ENCODE measurements at places on chromosomes 1 and 21.

DNA sequence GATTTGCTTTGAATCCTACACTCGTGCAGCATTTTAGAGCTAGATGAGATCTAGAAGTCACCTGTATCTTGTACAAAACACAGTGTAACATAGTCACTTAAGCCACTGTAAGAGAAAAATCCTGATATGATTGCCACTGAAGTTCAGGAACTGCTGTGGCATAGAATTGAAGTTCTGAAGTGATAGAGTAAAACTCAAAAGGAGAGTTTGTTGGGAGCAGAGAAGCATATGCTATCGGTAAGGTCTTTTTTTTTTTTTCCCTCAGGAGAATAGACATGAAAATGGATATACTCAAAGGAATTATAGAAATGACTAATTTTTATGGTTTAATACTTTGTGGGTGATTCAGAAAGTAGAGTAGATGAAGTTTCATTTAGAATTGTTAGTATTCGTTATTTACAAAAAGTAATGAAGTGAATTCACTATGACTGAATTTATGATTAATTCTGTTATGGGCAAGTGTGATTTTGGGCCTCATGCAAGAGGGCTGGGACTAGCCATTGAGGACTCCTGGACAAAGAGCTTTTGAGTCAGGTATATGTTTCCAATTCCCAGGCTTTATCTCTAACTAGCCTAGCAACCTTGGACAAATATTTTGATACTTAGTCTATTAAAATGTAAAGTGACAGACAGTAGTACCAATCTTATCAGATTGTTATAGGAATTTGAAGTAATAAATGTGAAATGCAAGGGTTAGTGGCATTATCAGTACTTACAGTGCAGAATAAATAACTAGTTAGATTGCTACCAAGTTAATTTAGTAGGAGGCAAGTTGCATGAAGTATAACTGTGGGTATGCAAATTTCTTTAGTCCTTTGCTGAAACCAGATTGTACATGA, 3.1 kb downstream of the KCTD3 start:
- DNase-seq: no peak

DNA sequence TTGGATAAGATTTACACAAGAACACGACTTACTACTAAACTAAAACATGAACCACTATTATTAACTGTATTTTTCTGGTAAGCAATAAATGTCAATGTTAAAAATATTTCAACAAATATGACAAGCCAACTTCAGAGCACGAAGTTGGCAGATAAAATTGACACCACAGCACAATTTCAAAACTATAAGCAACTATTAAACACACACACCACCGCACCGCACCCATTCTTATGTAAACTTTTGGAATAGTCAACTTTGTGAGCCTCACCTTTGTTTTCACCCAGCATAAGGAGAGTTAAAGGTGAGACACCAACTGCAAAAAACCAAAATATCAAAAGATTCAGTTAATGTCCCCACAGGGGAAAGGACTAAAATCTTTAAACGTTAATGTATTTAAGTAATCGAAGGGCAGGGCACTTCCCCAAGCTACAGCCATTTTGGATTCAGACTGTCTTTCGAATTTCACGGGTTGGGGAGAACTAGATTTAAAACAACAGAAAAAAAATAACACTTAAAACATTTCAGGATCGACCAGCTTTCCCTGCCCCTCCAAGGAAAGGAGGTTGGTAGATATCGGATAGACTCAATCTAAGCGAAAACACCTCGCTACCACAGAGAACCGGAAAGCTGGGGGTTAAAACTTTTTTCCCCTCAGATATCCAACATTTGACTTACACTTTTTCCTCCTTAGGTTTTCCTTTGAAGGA, 872 bp downstream of the GPBP1L1 start:
- no peak for DNase-seq

- DNase-seq: no peak
Measured at GRCh38 chr1:39332291-39332690, 127.8 kb downstream of the MACF1 start.

DNA sequence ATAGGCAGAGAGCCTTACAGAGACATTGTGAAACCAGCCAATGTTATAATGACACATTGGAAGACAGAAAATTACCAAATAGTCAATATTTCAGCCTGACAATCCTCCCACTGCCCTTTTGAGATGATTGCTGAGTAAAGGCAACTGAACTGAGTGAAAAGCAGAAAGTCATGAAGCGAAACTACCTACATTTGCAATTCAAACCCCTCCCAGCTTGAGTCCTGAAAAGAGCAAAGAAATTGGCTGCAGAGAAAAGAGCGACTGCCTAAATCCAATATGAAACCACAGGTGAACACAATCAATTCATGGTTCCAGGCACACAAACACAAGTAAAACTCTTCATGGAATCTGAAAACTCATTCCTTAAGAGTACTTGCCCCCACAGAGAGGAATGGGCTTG, 143.4 kb upstream of the CHRM3 start:
- no peak for DNase-seq

GRCh38 chr1:198367296-198367695, 173.2 kb downstream of the ATP6V1G3 start:
- DNase-seq: no peak

DNA sequence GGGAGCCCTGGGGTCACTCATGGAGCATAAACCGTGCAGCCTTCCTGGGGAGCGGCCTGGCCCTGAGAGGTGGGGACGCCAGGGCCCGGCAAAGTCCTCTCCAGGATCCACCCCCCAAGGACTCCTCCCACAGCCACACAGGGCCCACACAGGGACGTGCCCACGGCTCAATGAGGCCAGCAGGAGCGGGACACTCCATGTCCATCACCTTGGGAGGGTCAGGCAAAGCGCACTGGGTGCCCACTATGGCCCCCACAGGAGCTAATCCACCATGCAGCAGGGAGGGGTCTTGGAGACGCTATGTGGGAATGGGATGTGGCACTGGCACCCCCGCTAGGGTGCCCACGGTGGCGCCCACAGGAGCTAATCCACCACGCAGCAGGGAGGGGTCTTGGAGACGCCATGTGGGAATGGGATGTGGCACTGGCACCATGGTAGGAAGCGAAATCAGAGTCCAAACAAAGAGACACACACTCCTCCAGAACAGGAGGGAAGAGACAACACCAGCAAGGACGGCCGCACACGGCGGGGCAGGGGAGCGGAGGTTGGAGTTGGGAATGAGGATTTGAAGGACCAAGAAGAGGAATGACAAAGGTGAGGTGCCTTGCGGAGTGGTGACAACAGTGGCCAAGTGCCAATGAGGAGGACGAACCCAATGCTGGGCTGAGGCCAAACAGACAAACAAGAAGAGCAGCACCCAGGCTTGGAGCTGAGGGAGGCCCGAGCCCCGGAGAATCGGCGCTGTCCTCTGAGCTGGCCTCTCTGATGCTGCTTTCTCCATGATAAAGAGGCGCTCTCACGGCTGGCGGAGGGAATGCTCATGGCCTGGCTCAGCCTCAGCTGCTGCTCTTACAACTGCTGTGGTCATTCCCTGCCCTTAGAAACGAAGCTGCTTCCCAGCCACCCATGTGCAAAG, 18.1 kb upstream of the SLC19A1 start:
- no peak for DNase-seq

- no peak for DNase-seq
Measured at GRCh38 chr1:194929357-194929756, 1678.9 kb downstream of the KCNT2 start.

DNA sequence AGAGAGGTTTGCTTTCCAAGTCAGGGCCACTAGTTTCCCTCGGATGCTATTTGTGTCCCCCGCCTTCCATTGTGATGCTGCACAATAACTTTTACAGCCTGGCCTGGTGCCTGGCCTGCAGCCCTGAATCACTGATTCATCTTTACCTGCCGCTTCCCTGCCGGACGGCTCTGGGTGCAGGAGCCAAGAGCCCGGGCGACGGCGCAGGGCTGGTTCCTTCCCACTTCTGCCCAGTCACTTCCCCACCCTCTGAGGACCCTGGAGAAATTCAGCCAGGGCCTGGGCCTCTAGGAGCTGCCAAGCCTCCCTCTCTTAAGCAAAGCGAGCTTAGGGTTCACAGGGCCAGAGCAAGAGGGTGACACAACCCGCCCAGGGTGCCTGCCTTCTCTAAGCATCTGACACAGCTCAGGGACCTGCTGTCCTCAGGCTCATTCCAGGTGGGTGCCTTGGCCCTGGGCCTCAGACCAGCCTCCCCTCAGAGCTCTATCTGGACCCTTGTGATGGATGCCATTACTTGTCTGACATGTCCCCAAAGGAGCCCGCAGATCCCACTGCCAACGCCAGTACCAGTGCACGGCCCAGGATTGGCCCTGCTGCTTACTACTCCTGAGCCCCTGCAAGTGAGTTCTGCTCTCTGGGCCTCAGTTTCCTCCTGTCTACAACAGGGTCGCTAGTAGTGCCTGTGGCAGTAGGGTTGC, 381.0 kb upstream of the VAMP3 start:
- DNase-seq: no peak

- DNase-seq: no peak
Measured at GRCh38 chr21:43827015-43827611, 37.7 kb downstream of the RRP1 start.

- no peak for DNase-seq
Measured at GRCh38 chr21:37958537-37958936, 42.3 kb upstream of the KCNJ6 start.

- DNase-seq: no peak
Measured at GRCh38 chr1:5621692-5622091, 370.5 kb downstream of the NPHP4 start.

- DNase-seq: no peak
Measured at GRCh38 chr1:27491748-27492700, 2.1 kb upstream of the WASF2 start.

- no peak for DNase-seq
Measured at GRCh38 chr1:62784509-62785365, 805 bp downstream of the ATG4C start.

GRCh38 chr1:118563981-118564951, 379.2 kb upstream of the SPAG17 start:
- DNase-seq: no peak

GRCh38 chr1:73781251-73781650, 416.7 kb downstream of the LRRIQ3 start:
- no peak for DNase-seq

All from activated naive CD4-positive, alpha-beta T cell treated with anti-CD3 and anti-CD28 coated beads, Interleukin-2, amount 10 ng/mL, durations not matched to agents 7 days and 5 days (primary cell).